ENCODE measurements at places on chromosomes 7 and 10.
A peak's percentile ranks its signal among the peaks of the same experiment; 100 is the strongest.

GRCh38 chr10:121833387-121833786, 94.4 kb downstream of the ATE1 start:
- no peak for DNase-seq

DNA sequence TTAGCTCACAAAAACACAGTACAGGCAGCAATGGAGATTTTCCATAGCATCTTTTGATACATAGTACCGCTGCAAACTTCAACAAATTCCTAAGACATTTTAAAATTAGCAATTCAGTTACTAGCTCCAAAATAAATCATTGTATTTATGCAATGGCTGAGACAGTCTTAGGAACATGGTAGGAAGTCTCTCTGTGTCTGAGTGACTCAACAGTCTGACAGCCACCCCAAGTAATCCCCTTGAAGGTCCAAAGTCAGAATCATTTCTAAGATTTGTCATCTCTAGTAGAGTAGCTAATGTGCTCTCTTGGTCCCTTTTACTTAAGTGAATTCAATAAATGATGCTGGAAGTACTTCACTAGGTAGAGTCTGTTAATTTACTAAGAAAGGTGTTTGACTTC, 93.8 kb upstream of the NOBOX start:
- DNase-seq, result no peak

DNA sequence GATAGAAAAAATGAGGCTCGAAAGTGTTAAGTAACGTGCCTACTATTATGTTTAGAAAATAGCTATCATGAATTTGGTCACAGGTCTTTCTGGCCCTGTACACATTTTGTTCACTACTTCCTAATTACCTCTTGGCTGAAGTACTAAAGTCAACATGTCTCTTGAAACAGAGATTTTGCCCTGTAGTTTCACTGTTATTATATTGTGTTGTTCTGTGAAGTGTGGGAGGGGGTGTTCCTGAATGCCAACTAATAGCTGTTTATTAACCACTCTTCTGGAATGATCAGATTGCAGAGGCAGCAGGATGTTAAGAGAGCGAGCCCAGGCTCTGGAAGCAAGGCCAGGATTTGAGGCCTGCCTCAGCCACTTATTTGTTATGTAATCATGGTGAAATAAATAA, 72.1 kb downstream of the RNF133 start:
- DNase-seq, result no peak

DNA sequence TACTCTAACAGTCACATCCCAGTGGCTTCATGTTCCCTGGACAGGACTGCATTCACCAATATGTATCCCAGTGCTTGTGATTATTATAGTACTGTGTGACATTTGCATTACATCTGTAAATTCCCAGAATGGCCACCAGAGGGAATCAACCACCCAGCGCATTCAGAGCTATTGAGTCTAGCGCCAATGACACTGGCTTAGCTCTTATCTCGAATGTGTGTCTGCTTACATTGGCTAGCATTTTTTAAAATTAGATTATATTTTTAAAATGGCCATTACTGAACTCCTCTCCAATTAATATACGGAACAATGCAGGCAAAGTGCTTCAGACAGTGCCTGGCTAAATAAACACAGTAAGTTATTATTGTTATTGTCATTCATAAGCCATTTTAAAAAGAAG, 36.3 kb downstream of the TRIL start:
- DNase-seq, result peak; percentile 20

DNA sequence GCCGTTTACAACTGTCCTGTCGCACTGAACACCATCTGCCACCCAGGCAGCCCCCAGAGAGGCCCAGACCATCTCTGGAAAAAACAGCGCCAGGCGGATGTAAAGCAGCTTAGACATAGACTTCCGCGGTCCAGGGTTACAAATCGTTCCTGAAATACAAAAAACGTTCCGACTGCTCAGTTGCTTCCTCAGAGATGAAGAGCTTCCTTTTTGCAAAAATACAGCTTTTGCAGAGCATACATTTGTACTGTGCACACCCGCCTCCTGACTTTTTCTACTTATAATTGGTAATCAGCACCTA, 11.4 kb downstream of the DAGLB start:
- DNase-seq, result no peak

- no peak for DNase-seq
Observed at GRCh38 chr10:116324227-116324950, at the start of gene CCDC172. TSS of gene CCDC172 (plus strand) at chr10:116324448. CDS start at chr10:116325012, 564 bp downstream.

DNA sequence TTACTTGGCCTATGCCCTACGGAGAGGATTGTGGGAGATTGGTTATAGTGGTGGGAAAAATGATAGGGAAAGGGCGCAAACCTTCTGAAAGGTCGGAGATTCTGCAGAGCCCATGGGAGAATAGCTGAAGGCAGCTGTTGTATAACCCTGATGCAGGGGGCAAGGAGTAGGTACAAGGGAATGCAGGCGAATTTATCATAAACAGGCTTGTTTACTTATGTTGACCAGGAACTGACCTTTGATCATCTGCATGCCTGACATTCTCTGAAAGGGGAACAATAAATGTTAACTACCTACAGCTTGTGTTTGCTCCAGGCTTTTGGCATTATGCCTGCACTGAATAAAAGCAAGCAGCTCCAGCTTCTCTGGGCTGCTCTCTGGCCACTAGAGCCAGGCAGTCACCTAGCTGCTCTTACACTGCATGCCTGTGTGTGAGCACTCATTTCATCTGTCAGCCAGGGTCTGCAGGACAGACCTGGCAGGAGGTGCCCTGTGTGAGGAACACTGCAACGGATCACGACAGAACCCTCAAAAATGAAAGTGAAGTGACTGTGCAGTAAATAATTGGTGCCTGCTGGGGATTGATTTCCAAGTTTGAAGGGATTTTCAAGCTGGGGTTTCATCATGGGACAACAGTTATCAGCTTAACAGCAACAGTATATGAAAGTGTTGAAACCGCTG, 31.1 kb upstream of the ABCA13 start:
- no peak for DNase-seq

Data from GM12891 (cell line).